ENCODE measurements at places on chromosomes 7 and 10.

DNA sequence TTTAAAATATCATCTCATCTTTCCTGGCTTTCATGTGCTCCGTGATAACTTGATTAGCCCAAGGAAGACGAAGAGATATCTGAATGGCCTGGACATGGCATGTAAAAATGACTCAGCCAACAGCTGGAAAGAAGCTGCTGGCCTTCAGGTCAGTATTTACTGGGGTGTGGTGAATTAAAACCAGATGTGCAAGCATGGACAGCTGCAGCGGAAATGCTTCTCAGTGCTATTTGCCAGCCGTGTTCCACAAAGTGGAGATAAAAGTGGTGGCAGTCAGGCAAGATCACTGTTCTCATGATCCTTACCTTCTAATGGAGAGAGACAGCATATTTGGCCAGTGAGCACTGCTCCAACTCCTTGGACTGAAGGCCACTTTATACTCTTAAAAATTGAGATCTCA lies 203.1 kb upstream of the VSTM2A start:
- no peak for DNase-seq

- no peak for DNase-seq
Measured at GRCh38 chr10:30056767-30057355, 2.5 kb downstream of the JCAD start.

GRCh38 chr7:79593866-79594301 lies 140.4 kb upstream of the MAGI2 start:
- DNase-seq, result peak; percentile 60

GRCh38 chr10:70649526-70649925 lies 22.8 kb upstream of the ADAMTS14 start:
- DNase-seq, result no peak

- no peak for DNase-seq
Measured at GRCh38 chr10:11959966-11960365, 82.6 kb downstream of the UPF2 start.

- no peak for DNase-seq
Measured at GRCh38 chr7:80819503-80819902, 99.3 kb downstream of the SEMA3C start.

- no peak for DNase-seq
Measured at GRCh38 chr10:25336330-25336729, 161.5 kb downstream of the GPR158 start.

DNA sequence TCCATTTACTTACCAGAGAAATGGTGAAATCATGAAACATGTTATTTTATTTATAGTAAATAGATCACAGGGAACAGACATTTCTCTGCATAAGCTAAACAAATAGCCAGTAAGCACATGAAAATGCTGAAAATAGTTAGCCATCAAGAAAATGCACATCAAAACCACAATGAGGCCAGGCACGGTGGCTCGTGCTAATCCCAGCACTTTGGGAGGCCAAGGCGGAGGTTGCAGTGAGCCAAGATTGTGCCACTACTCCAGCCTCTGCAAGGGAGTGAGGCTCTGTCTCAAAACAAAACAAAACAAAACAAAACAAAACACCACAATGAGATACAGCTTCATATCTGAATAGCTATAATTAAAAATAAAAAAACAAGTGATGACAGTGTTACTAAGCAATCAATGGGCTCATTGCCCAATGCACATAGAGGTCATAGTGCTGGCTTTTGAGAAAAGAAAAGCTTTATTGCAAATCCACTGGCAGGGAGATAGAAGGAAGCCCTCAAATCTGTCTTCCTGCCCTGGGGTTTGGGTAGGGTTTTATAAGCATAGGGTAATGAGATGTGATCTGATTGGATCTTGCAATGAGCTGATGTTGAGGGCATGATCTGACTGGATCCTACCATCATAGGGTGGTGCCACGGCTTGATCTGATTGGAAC lies 16.2 kb downstream of the CSTF2T start:
- DNase-seq, result no peak

- no peak for DNase-seq
Measured at GRCh38 chr7:38168890-38169570, 9.0 kb upstream of the STARD3NL start.

DNA sequence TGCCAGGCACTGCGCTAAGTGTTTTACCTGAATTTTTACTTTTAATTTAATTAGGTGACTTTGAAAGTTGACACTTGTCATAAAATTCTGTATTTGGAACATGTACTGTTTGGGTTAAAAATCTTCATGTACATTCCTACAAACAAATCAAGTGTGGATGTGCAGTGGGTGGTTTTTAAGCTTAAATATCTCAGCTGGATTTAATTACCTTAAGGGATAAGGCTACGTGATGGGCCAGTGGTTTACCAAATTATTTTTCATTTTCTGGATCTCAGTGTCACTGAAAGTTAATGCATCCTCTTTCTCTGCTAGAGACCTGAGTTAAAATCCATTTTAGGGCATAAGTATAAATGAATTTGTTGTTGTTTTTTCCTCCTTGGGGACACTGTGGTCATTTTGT lies 51.1 kb downstream of the EXOC4 start:
- DNase-seq, result no peak

- DNase-seq, result no peak
Measured at GRCh38 chr10:60031183-60031582, 124.8 kb upstream of the CCDC6 start.

DNA sequence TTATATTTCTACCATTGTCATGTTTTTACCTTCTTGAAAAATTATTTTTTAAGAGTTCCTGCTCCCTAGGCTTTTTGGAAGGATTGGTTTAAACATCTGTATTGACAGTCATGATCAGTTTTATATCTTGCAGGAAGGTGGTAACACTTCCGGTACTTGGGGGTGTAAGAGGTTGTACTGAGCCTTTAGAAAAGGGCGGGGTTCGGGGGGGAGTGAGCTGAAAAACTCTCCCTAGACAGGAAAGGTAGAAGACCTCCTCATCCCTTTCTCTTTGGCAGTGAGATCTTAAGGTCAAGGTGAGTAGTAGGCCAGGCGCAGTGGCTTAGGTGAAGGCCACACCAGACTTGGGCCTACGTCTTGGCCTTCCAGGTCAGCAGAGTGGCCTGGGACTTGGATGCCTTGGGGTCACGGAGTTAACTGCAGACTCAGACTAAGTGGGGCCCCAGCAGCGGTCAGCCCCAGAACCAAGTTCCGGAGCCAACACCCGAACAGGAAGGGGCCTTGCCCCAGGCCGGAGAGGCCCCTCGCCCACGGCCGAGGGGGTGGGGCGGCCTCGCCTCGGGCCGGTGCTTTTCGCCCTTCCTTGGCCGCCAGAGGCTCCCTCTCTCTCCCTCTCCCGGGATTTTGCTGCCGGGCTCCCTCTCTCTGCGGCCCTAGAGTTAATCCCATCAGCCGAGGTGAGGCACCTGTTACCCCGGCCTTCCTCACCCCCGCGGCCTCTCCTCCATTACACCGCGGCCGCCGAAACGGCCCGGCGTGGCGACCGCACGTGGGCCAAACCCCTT lies at the start of gene PPP1R9A:
TSS of gene PPP1R9A (plus strand) at position 569 of the 785 bp plus-strand sequence. CDS start 2,520 bp downstream, outside the sequence.
- peak; percentile 32 for DNase-seq

- no peak for DNase-seq
Measured at GRCh38 chr10:4219901-4220300, 434.9 kb upstream of the KLF6 start.

- no peak for DNase-seq
Measured at GRCh38 chr10:129398711-129399141, 68.3 kb upstream of the MGMT start.

GRCh38 chr7:157309988-157310668 lies 26.7 kb upstream of the DNAJB6 start:
- DNase-seq, result no peak

- DNase-seq, result no peak
Measured at GRCh38 chr10:2509081-2509531, 558.2 kb upstream of the PFKP start.

- no peak for DNase-seq
Measured at GRCh38 chr7:7938471-7938870, 30.1 kb upstream of the GLCCI1 start.

- DNase-seq, result no peak
Measured at GRCh38 chr7:64640504-64640903, 25.4 kb upstream of the ZNF107 start.

- DNase-seq, result no peak
Measured at GRCh38 chr10:28463141-28463540, 69.8 kb upstream of the WAC start.

DNA sequence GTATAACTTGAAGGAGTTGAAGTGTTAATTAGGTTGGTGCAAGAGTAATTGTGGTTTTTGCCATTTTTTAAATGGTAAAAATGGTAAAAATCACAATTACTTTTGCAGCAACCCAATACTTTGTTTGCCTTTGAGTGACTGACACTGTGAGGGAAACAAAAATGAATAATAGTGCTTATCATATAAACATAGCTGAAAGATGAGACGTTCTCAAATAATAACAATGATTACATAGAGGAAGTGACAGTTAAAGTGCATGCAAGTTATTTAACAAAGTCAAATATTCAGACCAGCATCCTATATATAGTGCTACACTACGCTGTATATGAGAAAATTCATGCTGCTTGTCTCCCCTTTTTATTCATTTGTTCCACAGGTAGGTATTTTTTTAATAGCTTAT lies 4.7 kb upstream of the HBP1 start:
- no peak for DNase-seq

- DNase-seq, result no peak
Measured at GRCh38 chr10:70756700-70757360, 28.3 kb downstream of the TBATA start.

DNA sequence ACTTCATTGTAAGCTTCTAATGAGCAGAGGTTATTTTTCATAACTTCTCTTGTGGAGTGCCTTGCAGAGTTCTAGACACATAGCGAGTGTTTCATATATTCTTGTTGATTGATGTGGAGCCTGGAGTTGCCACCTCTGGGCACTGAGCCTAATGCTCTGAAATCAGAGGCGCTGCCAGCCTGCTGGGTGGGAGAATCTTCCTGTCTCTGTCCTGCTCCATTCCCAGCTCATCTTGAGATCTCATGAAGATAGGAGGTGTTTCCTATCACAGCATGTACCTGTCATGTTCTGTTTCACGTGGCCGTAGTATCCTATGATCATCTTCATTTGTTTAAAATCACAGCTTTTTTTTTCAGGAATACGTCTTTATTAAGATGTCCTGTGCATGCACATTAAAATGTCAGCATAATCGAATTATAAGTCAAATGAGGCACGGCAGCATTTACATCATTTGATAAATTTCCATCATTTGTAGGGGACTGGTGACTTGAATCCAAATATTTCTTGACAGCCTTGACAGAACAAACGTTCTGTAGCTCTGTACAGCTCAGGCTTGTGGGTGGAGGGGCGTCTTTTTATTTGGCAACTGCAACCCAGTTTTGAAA lies 393.0 kb downstream of the PHTF2 start:
- no peak for DNase-seq

DNA sequence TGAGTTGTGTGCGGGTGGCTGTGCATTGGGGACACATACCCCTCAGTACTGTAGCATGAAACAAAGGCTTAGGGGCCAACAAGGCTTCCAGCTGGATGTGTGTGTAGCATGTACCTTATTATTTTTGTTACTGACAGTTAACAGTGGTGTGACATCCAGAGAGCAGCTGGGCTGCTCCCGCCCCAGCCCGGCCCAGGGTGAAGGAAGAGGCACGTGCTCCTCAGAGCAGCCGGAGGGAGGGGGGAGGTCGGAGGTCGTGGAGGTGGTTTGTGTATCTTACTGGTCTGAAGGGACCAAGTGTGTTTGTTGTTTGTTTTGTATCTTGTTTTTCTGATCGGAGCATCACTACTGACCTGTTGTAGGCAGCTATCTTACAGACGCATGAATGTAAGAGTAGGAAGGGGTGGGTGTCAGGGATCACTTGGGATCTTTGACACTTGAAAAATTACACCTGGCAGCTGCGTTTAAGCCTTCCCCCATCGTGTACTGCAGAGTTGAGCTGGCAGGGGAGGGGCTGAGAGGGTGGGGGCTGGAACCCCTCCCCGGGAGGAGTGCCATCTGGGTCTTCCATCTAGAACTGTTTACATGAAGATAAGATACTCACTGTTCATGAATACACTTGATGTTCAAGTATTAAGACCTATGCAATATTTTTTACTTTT lies 1.8 kb downstream of the DDIT4 start:
- DNase-seq, result no peak

- no peak for DNase-seq
Measured at GRCh38 chr7:133750287-133750686, 376.9 kb upstream of the LRGUK start.

DNA sequence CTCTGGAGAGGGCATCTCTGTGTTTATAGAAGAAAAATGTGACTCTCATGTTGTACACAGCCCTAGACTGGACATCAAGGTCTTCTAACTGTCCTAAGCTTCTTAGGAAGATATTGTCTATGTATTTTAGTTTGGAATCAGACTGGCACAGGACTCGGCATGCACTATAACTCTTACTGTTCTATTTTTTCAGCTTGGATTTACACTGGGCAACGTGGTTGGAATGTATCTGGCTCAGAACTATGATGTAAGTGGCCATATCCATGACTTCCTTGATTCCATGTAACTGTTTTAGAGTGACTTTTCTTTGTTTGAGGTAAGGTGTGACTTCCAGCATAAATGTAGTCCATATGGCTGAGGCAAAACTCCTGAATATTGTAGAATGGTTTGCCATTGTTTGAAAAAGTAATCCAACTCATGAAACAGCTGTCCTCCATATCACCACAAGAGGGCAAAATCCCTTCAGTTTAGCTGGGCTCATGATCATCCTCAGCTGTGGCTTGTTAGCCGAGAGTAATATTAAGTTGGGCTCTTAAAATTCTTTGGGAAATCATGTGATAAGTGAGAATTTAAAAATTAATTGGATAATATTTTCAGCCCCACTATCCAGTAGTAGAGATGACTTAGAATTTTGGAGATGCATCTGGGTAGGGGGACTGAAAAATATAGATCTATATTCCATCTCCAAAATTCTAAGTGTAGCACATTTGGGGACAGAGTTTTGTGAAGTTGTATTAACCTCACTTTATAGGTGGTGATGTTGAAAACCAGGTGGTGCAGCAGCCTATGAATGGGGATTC lies 10.4 kb downstream of the STMP1 start:
- peak; percentile 35 for DNase-seq

DNA sequence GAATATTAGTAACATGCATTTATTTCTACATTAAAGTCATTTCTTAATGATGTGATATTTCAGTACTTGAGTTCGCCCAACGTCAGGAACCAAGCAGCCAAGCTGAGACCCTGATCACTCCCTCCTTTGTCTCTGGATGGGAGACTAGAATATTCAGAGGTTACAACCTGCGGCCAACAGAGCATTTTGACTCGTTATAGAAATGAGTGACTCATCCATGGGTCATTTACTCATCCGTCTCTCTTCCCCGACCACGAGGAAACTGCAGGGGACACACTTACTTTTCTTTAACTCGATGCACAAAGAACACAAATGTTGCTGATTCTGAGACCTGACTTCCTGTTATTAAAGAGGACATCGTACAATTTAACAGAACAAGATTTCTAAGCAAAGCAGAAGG lies 343.3 kb downstream of the FRMD4A start:
- DNase-seq, result no peak

- no peak for DNase-seq
Measured at GRCh38 chr7:108189733-108190388, 59.7 kb upstream of the LAMB4 start.
